Chondrocyte (in vitro differentiated cells): ENCODE measurements at places on chromosomes 5 and 9. TPM values are rescaled to one million over a fixed set of nuclear protein-coding genes. Genes with fewer than 3 reads are reported as not detected.

- DNase-seq: no peak
These were observed 117.5 kb upstream of the MTAP start for GRCh38 chr9:21684831-21685362.

DNA sequence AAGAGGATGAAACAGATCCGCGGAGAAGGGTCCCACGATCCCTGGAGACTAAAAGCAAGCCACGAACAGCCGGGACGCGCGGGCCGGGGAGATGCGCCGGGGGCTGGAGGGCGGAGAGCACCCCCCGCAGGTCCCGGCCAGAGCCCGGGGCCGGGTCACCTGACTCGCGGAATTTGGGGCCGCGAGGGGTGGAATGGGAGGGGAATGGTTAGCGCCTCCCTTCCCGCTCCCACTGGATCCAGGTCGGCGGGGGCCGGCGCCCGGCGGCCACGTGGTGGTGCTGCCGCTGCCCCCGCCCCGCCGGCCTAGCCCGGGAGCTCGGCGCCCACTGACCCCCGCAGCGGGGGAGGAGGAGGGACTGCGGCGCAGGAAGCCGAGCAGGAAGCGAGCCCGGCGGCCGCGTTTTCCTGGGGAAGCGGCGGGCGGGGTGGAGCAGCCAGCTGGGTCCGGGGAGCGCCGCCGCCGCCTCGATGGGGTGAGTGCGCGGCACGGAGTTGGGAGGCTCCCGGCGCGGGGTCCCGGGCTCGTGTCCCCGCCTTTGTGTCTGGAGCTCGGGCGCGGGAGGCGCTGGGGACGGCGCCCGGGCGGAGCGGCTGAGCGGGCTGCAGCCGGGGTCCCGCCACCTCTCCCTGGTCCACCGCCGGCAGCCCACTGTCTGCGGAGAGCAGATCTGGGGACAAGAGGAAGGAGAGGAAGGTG, at the start of gene RAI14:
TSS of gene RAI14 (plus strand) at position 328 of the 699 bp plus-strand sequence. CDS start 30,592 bp downstream, outside the sequence.
- DNase-seq: peak; percentile 92

- no peak for DNase-seq
These were observed 69.7 kb downstream of the TMEM174 start for GRCh38 chr5:73242735-73243134.

Gene FGF1
- 2.9 to 7.9 TPM (median 6.9 TPM) in 3 replicates for total RNA-seq

Gene GRM6
- not detected in 3 replicates for total RNA-seq

Gene C5orf58
- not detected in 3 replicates for total RNA-seq

Gene PHYKPL
- total RNA-seq: 40.0 to 49.1 TPM (median 43.8 TPM) in 3 replicates
